ENCODE measurements at places on chromosomes 7 and 10. TPM values are rescaled to one million over a fixed set of nuclear protein-coding genes. Genes with fewer than 3 reads are reported as not detected.

GRCh38 chr7:31084226-31084625 is 32.1 kb downstream of the ADCYAP1R1 start:
- DNase-seq, result no peak
- H3K4me3 ChIP-seq, result no peak overlapping the region
- no peaks in the 10 kb centered on the region for H3K36me3 ChIP-seq
- H3K27ac ChIP-seq, result no peak overlapping the region
- H3K4me1 ChIP-seq, result no peaks in the 10 kb centered on the region

DNA sequence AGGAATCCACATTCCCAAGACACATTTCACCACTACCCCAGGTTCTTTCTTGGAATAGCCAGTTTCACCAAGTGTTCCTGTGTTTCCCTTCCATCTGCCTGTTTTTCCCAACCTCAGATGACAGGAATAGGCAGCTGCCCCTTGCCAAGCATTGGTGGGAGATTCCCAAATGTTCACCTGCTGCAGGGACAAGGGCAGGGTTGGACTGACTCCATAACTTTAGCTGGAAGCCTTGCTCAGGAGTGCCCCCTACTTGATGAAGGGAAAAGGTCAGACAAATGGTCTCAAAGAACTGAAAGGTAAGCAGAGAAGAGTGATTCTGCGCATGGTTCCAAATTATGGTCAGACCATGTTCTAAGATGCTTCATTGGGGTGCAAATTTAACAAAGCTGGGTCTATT is 45.1 kb upstream of the LYZL1 start:
- no peak overlapping the region for H3K27ac ChIP-seq
- no peaks in the 10 kb centered on the region for H3K36me3 ChIP-seq
- DNase-seq, result peak; percentile 14
- no peak overlapping the region for H3K4me3 ChIP-seq

DNA sequence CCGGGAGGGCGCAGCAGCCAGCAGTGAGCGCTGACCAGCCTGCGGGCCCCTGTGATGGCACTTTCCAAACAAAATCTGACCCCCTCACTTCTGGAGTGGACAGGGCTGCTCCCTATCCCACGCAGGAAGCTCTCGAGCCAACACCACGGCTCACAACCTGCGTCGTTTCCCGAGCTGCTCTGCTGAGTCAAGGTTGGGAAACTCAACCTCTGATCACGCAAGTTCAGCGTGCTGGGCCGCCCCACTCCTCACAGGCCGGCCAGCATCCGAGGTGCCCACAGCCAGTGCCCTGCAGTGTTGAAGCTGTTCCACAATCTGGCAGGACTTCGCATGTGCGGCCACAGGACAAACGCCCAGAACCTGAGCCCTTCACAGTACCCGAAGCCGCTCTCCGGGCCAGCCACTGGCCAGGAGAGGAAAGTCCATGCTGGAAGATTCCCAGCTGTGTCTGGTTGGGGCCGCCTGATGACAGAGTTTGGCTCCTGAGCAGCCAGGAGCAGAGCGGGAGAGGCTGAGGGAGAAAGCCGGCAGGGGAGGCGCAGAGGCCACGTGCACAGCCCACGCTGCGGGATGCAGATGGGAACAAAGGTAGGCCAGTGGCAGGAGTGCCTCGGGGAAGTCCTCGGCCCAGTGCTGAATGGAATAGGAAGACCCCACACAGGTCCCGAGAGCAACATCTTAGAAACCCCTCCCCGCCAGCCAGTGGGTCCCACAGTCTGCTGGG is 263.3 kb upstream of the TCERG1L start:
- no peak overlapping the region for H3K27ac ChIP-seq
- no peaks in the 10 kb centered on the region for H3K4me1 ChIP-seq
- no peaks in the 10 kb centered on the region for H3K27me3 ChIP-seq
- H3K4me3 ChIP-seq, result no peak overlapping the region
- H3K36me3 ChIP-seq, result no peaks in the 10 kb centered on the region

The CH25H gene
- total RNA-seq, result not detected

DNA sequence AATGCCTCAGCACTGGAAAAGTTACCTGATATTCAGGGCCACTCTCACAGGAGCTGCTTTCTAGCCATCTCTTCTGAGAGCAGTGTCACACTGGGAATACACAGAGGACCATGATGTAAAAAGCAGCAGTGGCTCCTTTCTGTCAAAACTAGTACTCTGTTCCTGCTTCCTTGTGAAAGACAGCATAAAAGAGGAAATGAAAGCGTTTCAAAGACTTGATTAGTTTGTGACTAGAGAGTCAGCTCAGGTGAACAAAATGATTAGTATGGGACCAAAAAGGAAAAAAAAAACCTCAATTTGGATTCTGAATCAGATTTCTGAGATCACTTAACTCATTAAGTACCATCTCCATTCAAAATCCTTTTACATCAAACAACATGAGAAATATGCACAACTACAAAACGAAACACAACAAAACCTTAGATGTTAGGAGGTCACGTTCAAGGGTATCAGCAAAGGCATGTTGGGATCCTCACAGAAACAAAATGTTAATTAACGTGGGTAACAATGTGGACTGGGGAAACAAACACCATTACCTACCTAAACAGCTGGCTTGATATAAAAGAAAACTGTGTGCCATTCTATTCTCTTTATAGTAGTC is 103.7 kb downstream of the MACC1 start:
- DNase-seq, result no peak
- H3K27me3 ChIP-seq, result no peaks in the 10 kb centered on the region
- H3K4me1 ChIP-seq, result no peaks in the 10 kb centered on the region
- H3K4me3 ChIP-seq, result no peak overlapping the region
- H3K27ac ChIP-seq, result no peak overlapping the region

DNA sequence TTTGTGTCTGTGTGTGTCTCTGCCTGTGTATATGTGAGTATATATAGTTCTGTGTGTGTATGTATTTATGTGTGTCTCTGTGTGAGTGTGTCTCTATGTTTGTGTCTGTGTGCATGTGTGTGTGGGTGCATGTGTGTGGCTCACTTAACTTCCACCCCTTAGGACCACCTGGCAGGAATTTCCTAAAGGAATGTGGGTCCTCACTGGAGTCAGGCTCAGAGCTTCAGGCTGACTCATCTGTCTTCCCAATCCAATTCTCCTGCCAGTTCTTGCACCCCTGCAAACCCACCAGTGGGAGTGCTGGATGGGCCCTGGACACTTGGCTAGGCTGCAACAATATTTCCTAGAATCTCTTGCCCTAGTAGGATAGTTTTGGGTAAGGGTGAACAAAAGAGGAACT is 70.2 kb upstream of the GRB10 start:
- no peak overlapping the region for H3K4me3 ChIP-seq
- no peaks in the 10 kb centered on the region for H3K36me3 ChIP-seq
- H3K27me3 ChIP-seq, result no peaks in the 10 kb centered on the region
- no peaks in the 10 kb centered on the region for H3K4me1 ChIP-seq
- no peak overlapping the region for H3K27ac ChIP-seq
- DNase-seq, result no peak

- H3K36me3 ChIP-seq, result no peaks in the 10 kb centered on the region
- H3K4me1 ChIP-seq, result no peaks in the 10 kb centered on the region
- no peak for DNase-seq
- H3K27me3 ChIP-seq, result no peaks in the 10 kb centered on the region
- no peak overlapping the region for H3K4me3 ChIP-seq
- H3K27ac ChIP-seq, result no peak overlapping the region
Observed at GRCh38 chr10:8794860-8795259, 740.4 kb downstream of the GATA3 start.

- no peaks in the 10 kb centered on the region for H3K27me3 ChIP-seq
- DNase-seq, result no peak
- H3K36me3 ChIP-seq, result no peaks in the 10 kb centered on the region
- peaks cover 12% of the 10 kb centered on the region for H3K4me1 ChIP-seq
Observed at GRCh38 chr7:93307943-93308342, 75.8 kb downstream of the VPS50 start.

GRCh38 chr7:39071116-39071515 is 93.4 kb downstream of the POU6F2 start:
- no peak overlapping the region for H3K4me3 ChIP-seq
- no peaks in the 10 kb centered on the region for H3K4me1 ChIP-seq
- H3K36me3 ChIP-seq, result no peaks in the 10 kb centered on the region
- peaks cover 8% of the 10 kb centered on the region for H3K27me3 ChIP-seq
- no peak for DNase-seq

- peak; percentile 38 for DNase-seq
- peaks cover 26% of the 10 kb centered on the region for H3K4me1 ChIP-seq
- H3K27me3 ChIP-seq, result peaks cover 5% of the 10 kb centered on the region
- no peak overlapping the region for H3K27ac ChIP-seq
- no peak overlapping the region for H3K4me3 ChIP-seq
- H3K36me3 ChIP-seq, result no peaks in the 10 kb centered on the region
Observed at GRCh38 chr10:97771055-97771891, 526 bp downstream of the SFRP5 start.

DNA sequence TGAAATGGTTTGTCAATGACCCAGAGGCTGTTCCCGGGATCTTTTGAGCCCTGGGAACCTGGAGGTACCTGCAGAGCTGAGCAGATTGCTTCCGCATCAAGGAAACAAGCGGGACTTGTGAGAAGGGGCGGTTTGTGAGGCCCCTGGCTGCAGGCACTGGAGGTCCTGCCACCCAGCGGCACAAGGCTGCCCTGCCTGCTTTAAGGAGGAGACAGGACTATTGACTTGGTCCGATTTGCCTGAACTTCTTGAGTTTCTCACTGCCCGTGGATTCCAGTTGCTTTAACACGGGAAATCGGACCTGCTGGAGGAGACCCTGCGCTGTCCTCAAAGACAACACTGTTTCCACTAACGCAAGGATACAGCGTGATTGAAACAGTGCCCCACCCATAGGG is 130.1 kb downstream of the DNAJB6 start:
- H3K4me3 ChIP-seq, result no peak overlapping the region
- DNase-seq, result peak; percentile 67
- H3K27ac ChIP-seq, result no peak overlapping the region
- no peaks in the 10 kb centered on the region for H3K36me3 ChIP-seq
- peaks cover 66% of the 10 kb centered on the region for H3K27me3 ChIP-seq

GRCh38 chr10:79166312-79166721 is 97.6 kb downstream of the ZMIZ1 start:
- H3K4me3 ChIP-seq, result no peak overlapping the region
- DNase-seq, result no peak
- H3K27me3 ChIP-seq, result no peaks in the 10 kb centered on the region
- no peak overlapping the region for H3K27ac ChIP-seq
- H3K36me3 ChIP-seq, result peaks cover 36% of the 10 kb centered on the region

- H3K27me3 ChIP-seq, result no peaks in the 10 kb centered on the region
- no peaks in the 10 kb centered on the region for H3K36me3 ChIP-seq
- DNase-seq, result no peak
- no peak overlapping the region for H3K4me3 ChIP-seq
- no peak overlapping the region for H3K27ac ChIP-seq
Observed at GRCh38 chr10:15310776-15311568, 60.1 kb downstream of the FAM171A1 start.

The STARD3NL gene
- 43.4 TPM for total RNA-seq

- H3K4me3 ChIP-seq, result no peak overlapping the region
- H3K36me3 ChIP-seq, result no peaks in the 10 kb centered on the region
- no peak overlapping the region for H3K27ac ChIP-seq
- DNase-seq, result no peak
- peaks cover 79% of the 10 kb centered on the region for H3K27me3 ChIP-seq
- H3K4me1 ChIP-seq, result peaks cover 11% of the 10 kb centered on the region
Observed at GRCh38 chr7:157662981-157663716, 326.3 kb downstream of the DNAJB6 start.

The CCDC136 gene
- total RNA-seq, result 26.5 TPM

The EPHA1 gene
- total RNA-seq, result 0.25 TPM

GRCh38 chr7:106126170-106126938 is 14.2 kb upstream of the SYPL1 start:
- no peak overlapping the region for H3K4me3 ChIP-seq
- no peak overlapping the region for H3K27ac ChIP-seq
- peaks cover 15% of the 10 kb centered on the region for H3K27me3 ChIP-seq
- peaks cover 4% of the 10 kb centered on the region for H3K4me1 ChIP-seq

DNA sequence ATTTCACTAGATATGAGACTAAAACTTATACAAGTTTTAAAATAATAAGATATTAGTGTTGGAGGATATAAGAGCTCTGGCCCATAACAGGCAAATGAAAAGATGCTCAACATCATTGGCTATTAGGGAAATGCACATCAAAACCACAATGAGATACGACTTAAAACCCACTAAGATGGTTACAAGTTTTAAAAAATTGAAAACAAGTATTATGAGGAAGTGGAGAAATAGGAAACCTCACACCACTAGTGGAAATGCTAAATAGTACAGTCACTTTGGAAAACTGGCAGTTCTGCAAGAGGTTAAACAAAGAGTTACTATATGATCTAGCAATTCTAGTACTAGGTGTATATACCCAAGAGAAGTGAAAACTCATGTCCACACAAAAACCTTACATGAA is 17.2 kb downstream of the PANK1 start:
- no peaks in the 10 kb centered on the region for H3K27me3 ChIP-seq
- no peak overlapping the region for H3K4me3 ChIP-seq
- no peak for DNase-seq

- no peaks in the 10 kb centered on the region for H3K27me3 ChIP-seq
- no peak for DNase-seq
- no peak overlapping the region for H3K27ac ChIP-seq
- H3K4me1 ChIP-seq, result no peaks in the 10 kb centered on the region
Observed at GRCh38 chr10:130747946-130748345, 563.6 kb downstream of the TCERG1L start.

The SKIDA1 gene
- total RNA-seq, result 1.0 TPM

The SFRP5 gene
- total RNA-seq, result 0.40 TPM

- peaks cover 10% of the 10 kb centered on the region for H3K27me3 ChIP-seq
- peaks cover 10% of the 10 kb centered on the region for H3K4me1 ChIP-seq
- no peak overlapping the region for H3K27ac ChIP-seq
- no peaks in the 10 kb centered on the region for H3K36me3 ChIP-seq
Observed at GRCh38 chr10:30062090-30062489, 2.7 kb upstream of the JCAD start.

The NODAL gene
- total RNA-seq, result not detected

The BBIP1 gene
- 12.5 TPM for total RNA-seq

The CC2D2B gene
- not detected for total RNA-seq

The PIP gene
- not detected for total RNA-seq

- no peak for DNase-seq
- H3K27ac ChIP-seq, result no peak overlapping the region
- H3K4me1 ChIP-seq, result no peaks in the 10 kb centered on the region
- H3K36me3 ChIP-seq, result no peaks in the 10 kb centered on the region
- H3K4me3 ChIP-seq, result no peak overlapping the region
Observed at GRCh38 chr10:62559481-62560200, 185.5 kb downstream of the ZNF365 start.

DNA sequence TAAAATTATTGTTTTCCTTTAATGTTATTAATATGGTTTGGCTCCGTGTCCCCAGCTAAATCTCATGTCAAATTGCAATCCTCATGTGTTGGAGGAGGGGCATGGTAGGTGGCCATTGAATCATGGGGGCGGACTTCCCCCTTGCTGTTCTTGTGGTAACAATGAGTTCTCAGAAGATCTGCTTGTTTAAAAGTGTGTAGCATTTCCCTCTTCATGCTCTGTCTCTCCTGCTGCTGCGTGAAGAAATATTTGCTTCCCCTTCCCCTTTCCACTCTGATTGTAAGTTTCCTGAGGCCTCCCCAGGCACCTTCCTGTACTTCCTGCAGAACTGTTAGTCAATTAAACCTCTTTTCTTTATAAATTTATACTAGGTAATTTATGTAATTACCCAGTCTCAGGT is 27.5 kb downstream of the VIM start:
- no peak overlapping the region for H3K27ac ChIP-seq
- no peaks in the 10 kb centered on the region for H3K27me3 ChIP-seq
- H3K4me3 ChIP-seq, result no peak overlapping the region
- H3K36me3 ChIP-seq, result no peaks in the 10 kb centered on the region

Measured in K562 (cell line).